Stimulated activated CD4-positive, alpha-beta T cell treated with anti-CD3 and anti-CD28 coated beads, Interleukin-1b, Interleukin-23, amount 100 ng/mL, for 4 hours (primary cell): ENCODE measurements at places on chromosomes 4 and X.

- DNase-seq = no peak
Measured at GRCh38 chrX:11259437-11259836, 33.8 kb upstream of the AMELX start.

DNA sequence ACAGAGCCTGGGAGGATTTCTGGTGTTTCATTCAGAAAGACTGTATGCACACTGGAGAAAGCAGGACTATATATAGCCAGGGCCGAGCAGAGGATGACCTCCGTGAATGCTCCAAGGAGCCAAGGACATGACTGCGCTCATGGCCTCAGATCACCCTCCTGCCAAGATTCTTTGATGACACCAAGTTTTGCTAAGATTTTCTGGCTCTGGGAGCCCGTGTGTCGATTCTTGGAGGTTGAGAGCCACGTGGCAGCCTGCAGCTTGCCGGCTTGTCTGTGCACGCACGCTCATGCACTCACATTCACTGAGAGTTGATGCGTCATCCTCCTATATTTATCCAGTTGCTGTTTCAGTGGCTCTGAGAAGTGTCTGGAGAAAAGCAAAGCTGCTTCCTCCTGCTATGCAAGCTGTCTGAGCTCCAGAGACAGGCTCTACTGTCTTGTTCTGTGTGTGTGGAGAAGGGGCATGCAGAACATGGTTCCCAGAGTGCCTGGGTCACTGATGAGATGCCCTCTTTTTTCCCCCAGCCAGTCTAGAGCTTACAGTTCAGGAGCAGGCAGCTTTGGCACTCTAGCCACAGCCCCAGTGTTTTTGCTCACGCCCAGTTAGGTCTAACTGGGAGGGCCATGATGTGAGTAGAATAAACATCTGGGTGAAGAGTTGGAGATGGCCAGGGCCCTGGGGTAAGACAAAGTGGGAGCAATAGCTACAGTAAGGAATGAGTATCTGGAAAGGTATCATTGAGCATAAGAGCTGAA, 64.9 kb upstream of the SCOC start:
- DNase-seq = no peak

GRCh38 chr4:6619466-6620255, 20.8 kb upstream of the MRFAP1 start:
- no peak for DNase-seq

DNA sequence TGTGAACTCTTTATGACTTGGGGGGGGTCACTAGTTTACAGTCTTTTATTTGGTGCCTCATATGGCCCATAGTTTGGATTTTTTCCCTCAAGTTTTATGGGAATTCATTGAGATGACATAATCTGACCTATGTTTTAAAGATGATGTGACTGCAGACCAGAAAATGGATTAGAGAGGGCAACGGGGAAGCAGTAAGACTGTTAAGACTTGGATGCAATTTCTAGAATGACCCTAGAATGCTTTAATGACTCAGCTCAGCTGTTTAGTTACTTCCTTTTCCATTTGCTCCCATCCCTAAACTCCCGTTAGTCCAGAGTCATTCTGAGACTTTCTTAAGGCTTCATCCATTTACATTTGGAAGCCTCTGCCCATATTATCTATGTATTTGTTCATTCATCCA, 59.9 kb upstream of the PDGFRA start:
- DNase-seq = no peak

DNA sequence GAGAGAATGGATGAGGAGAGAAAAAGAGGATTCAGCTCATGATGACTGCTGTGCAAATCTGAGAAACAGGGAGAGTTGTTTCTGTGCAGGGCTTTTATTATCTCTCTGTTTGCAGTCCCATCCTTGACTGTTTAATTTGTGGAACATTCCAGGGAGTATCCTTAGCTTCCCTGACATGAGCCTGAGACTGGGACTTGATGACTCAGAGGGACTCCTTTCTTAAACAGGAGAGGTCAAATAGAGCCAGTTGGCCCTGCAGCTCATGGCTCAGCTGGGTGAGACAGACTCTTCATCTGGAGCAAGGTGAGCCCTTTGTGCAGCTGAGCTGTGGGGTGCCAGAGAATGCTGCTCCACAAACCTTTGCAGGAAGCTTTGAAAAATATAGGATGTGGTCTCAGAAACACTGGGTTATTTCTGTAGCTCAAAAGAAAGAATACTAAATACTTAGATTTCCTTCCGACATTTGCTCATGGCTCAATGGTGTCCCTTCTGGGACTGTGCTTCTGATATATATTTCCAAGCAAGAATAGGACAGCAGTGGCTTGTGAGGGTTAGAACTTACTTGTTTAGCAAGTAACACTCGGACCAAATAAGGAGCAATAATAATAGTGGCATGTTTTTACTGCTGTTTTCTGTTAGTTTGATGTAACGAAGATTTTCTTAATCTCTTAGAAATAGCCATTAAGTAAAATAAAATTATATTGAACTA, 14.5 kb downstream of the ARHGAP24 start:
- DNase-seq = no peak

DNA sequence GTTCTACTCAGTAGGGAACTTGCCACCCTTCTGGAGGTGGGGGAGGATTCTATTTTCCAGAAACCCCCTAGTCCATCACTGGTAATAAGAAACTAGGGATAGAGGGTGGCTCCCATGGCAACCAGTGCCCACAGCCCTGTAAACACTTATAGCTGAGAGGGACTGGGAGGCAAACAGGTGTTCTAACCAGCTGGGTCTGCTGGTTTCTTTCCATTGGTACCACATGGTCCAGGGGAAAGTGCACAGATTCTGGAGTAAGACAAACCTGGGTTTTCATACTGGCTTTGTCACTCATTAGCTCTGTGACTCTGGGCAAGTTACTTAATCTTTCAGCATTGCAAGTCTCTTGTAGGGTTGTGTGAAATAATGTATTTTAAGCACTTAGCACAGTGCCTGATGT, 26.9 kb downstream of the IGSF1 start:
- DNase-seq = no peak

DNA sequence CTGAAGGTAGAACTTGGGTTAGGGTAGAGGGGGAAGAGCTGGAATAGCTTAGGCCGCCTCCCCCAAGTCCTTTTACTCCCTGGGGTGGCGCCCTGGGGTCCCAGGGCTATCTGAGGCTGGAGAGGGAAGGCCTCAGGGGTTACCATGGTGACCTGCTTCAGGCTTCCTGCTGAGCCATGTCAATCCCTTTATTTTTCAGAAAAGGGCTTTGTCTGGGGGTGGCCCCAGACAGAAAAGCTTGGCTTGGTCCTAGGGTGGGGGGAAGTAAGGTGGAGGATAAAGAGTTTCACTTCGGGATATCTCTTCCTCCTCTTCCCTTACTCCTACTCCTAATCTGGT, 6.3 kb downstream of the EFNB1 start:
- DNase-seq = no peak

- no peak for DNase-seq
Measured at GRCh38 chrX:106247162-106247561, 79.1 kb downstream of the PWWP3B start.

DNA sequence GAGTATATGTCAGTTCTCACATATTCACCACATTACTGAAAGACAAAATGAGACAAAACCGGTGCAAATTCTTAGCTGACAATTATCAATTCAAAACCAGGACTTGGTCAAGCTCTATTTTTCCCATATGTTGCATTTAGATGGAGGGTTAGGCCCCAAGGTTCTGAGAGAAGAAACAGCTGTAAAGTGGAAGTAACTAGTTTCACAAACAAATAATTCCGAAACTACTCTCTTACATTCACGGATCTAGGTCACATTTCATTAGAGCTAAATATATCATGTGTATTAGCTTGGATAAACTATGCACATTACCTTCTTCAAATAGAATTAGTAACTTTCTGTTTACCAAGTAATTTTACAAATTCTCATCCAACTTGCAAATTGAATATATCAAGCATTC, 3.7 kb upstream of the GABRA2 start:
- no peak for DNase-seq

GRCh38 chr4:42570221-42570620, 86.7 kb downstream of the ATP8A1 start:
- no peak for DNase-seq

- DNase-seq = no peak
Measured at GRCh38 chr4:86184901-86185285, 175.0 kb downstream of the MAPK10 start.

GRCh38 chr4:143076723-143077122, 108.0 kb upstream of the USP38 start:
- DNase-seq = no peak

DNA sequence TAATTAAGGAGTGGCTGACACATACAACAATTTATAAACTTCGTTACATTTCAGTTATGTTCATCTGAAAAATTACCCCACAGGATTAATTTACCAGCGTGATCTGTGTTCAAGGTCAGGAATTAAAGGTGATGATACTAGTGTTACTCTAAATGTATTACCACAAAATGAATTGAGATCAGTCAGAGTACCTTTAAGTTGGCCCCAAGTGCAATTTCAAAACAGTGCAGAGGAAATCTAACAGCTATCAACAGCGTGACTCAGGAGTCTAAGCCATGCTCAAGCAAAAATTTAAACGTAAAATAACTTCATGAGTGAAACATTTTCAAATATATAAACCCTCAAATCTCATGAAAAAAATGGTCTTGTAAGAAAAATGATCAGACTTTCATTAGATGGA, 18.7 kb downstream of the ANTXR2 start:
- DNase-seq = no peak

GRCh38 chrX:9880237-9880636, 86.9 kb upstream of the CLDN34 start:
- no peak for DNase-seq

DNA sequence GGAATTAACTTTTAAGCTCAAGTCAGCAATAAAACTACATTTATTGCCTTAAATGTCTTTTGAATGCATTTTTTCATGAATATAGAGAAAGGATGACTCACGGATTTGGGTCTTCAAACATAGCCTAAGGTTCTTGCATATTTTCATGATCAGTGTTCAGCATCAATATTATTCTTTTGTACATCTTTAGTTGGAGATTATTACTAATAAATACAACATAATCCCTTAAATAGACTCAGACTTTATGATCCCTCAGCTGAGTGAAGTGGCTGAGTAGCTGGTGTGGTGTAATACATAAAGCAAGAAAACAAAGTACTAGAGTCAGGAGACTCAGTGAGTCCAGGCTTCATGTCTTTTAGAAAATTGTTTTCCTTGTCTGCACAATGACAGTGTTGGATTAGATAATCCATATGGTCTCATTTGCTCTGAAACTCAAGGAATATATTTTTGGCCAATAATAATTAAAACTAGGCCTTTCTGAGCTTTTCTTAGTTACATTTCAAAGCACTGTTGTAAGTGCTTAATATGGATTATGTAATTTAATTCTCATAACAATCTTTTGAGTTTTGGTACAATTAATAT, 78.3 kb upstream of the UNC5C start:
- DNase-seq = no peak

DNA sequence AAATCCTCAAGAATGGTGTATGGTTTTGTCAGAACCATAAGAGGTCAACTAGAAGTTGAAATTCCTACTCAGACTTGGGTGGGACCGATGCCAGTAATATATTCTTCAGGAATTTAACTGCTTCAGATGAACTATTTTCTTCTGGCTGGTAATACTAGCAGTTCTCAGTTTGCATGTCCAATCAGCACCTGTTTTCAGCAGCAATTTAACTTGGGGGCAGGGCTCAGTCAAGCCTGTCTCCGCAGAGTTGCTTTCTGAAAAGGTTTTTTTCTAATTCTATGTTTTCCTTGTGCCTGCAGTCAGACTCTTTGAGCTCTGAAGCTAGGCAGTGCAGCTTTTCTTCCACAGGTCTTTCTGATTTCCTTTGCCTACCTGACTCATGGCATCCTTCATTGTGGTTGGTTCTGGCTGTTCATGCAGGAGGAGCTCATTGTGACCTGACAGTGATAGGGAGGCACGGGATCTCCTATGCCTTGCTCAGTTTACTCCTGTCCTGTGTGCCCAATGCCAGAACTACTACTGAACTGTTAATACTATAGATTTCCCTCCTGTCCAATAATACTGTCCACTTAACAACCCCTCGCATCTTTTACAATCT, 17.3 kb upstream of the FMR1 start:
- DNase-seq = no peak

DNA sequence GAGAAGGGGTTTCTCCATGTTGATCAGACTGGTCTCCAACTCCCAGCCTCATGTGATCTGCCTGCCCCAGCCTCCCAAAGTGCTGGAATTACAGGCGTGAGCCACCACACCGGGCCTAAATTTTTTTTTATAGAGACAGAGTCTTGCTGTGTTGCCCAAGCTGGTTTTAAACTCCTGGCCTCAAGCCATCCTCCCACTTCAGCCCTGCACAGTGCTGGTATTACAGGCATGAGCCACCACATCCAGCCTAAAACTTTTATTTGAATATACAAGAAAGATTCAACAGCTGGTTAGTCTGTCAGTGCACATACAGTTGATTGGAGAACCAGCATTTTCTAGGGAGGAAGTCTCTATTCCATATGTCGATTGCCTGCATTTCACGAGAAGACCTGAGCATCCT, 91.2 kb downstream of the LRP2BP start:
- no peak for DNase-seq

DNA sequence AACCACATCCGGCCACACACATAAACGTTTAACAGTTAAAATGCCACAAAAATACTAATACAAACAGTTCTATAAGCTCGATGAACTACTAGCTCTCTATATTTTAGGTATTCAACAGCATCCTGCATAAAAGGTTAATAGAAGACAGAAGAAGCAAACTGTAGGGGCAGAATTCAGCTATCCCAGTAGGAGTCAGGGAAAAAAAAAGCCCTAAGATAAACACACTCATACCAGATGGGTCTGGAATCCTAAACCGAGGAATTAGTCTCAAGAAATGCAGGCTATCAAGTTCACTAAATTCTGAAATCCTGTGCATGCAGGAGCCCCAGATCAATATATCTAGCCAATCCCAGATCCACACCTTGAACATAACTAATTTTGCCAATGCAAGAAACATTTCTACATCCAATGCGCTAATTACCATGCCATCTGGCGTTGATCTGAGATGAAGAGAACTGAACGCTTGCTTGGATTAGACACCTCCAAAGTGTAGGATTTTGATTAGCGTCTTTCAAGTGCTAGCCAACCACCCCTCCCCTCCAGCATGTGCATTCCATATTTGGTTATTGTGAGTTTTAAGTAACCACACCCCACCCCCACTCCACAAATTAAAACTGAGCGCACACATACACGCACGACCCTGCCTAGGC, 512.2 kb upstream of the INTU start:
- no peak for DNase-seq

DNA sequence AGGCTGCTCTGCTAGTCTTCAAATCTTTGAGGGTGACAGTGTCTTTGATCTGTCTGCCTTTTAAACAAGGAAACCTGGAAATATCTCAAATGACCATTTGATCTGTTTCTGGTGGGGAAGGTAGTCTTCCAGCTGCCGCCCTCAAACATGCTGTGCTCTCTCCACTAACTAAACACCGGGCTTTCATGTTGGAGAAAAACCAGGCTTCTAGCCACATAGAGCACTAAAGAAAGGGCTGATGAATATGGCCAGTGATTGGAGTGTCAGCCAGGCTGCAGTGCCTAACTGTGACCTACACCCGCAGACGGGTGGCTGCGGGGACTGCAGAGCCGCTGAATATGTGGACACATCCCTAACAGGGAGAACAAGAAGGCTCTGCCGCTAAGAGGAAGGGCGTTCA, 85.9 kb downstream of the UNC5C start:
- no peak for DNase-seq
